WTC11 (cell line): ENCODE measurements at places on chromosomes 7 and 10. TPM values are rescaled to one million over a fixed set of nuclear protein-coding genes. Genes with fewer than 3 reads are reported as not detected.

DNA sequence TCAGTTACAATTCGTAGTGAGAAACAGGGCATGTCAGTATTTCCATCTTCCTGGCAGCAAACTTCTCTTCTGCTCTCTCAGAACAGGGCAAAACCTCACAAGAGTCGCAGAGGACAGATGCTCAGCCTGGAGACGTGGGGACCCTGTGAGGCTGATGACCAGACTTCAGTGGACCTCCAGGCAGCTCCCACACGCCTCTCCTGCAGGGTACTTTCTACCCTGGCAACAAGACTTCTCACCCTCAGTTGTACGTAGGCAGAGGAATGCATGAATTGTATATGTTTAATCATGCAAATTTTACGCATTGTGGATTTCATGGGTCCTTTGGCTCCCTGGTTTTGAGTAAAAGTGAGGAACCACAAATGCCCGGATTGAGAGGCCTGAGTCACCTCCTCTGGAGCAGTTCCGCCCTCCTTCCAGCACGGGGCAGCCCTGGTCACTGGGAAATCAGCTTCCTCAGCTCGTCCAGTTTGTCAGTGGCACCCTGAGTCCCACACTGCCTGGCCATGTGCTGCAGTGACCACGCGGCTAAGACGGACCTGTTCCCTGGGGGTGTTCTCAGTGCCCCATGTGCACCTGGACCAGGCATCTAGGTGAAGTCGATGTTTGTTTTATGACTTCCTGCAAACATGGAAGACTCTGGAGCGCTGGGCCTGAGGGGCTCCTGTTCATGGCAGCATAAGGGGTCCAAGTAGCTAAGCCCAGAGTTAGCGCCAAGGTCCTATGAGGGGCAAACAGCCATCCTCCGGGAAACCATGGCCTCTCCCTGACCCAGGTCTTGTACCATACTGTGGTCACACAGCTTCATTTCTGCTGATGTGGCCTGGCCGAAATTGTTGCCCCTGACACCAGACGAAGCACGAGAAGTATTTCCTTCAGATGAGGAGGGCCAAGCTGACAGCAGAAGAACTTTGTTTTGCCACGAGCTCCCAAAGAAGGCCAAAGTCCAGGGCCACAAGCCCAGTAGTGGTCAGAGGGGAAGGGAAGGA lies 165.1 kb downstream of the TNS3 start:
- no peaks in the 10 kb centered on the region for H3K27me3 ChIP-seq
- peaks cover 10% of the 10 kb centered on the region for H3K4me1 ChIP-seq
- H3K27ac ChIP-seq = no peak overlapping the region
- no peak for DNase-seq
- H3K36me3 ChIP-seq = peaks cover 27% of the 10 kb centered on the region

DNA sequence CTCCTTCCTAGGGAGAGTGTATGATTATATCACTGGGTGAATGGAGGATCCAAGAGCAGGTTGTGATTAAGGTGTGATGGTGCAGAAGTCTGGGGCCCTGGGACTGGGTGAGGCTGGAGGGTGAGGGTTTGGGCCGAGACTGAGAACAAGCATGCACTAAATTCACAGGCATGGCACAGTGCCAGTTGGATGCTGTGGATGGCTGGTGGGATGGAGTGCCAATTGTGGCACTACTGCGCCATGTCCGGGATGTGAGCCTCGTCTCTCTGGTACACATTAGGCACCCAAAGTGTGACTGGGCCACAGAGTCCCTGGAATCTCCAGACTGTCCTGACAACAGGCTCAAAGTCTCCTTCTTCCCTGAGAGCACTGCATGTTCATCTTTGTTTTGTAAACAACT lies 208.1 kb downstream of the EMX2 start:
- DNase-seq = no peak
- H3K27me3 ChIP-seq = no peaks in the 10 kb centered on the region
- H3K4me3 ChIP-seq = no peak overlapping the region
- H3K27ac ChIP-seq = no peak overlapping the region
- H3K4me1 ChIP-seq = no peaks in the 10 kb centered on the region

DNA sequence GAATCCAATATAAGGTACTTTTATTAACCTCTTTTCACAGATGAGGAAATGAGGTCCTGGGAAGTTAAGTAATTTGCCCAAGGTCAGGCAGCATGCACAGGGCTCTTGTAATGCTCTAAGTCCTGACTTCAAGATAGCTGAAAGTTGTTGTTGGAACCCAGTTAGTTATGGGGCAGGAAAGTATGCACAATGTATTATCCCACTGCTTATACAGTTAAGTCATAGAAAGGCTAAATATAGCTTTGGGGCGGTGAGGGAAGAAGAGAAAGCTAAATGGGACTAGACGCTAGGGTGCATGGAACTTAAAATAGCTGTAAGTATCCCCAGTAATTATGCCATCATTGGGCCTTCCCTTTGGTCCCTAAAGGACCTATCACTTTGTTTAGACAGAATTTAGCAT lies 9.2 kb downstream of the GLCCI1 start:
- peaks cover 22% of the 10 kb centered on the region for H3K4me1 ChIP-seq
- H3K27me3 ChIP-seq = no peaks in the 10 kb centered on the region
- no peaks in the 10 kb centered on the region for H3K36me3 ChIP-seq

The ZNF853 gene
- 7.7 to 8.0 TPM (median 8.0 TPM) in 3 replicates for total RNA-seq

- no peaks in the 10 kb centered on the region for H3K4me1 ChIP-seq
- H3K27me3 ChIP-seq = no peaks in the 10 kb centered on the region
- no peak for DNase-seq
- H3K4me3 ChIP-seq = no peak overlapping the region
- no peaks in the 10 kb centered on the region for H3K36me3 ChIP-seq
- no peak overlapping the region for H3K27ac ChIP-seq
These were observed 46.7 kb upstream of the NRG3 start for GRCh38 chr10:81828251-81828650.

- no peak overlapping the region for H3K4me3 ChIP-seq
- no peak overlapping the region for H3K27ac ChIP-seq
- H3K4me1 ChIP-seq = peaks cover 4% of the 10 kb centered on the region
- H3K36me3 ChIP-seq = peaks cover 63% of the 10 kb centered on the region
- DNase-seq = no peak
These were observed 16.0 kb downstream of the UPP1 start for GRCh38 chr7:48105045-48105444.

GRCh38 chr7:92944633-92945032 lies 108.3 kb upstream of the CDK6 start:
- no peak overlapping the region for H3K27ac ChIP-seq
- H3K36me3 ChIP-seq = no peaks in the 10 kb centered on the region
- no peak overlapping the region for H3K4me3 ChIP-seq
- no peaks in the 10 kb centered on the region; the same call in 1 of the 2 replicates for H3K27me3 ChIP-seq

DNA sequence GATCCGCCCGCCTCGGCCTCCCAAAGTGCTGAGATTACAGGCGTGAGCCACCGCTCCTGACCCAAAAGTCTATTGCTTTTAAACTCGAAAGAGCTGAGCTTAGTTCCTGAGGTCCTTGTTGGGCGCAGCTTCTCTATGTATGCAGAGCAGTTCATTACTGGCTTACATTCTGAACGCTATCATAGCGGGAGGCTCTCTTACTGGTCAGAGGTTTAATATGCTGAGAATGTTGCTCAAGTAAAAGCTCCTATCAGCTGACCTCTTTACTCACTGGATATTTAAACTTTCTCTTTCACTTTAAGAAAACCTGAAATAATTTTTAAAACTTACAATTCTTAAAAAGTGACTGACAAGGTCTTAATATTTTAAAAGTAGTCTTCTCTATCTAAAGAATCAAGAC lies 160.8 kb upstream of the WNT16 start:
- H3K27ac ChIP-seq = no peak overlapping the region
- no peak for DNase-seq
- H3K36me3 ChIP-seq = no peaks in the 10 kb centered on the region
- H3K4me1 ChIP-seq = no peaks in the 10 kb centered on the region

The ANKRD30A gene
- total RNA-seq = not detected in 3 replicates
